ENCODE measurements at places on chromosomes 7 and 10.
A peak's percentile ranks its signal among the peaks of the same experiment; 100 is the strongest.

DNA sequence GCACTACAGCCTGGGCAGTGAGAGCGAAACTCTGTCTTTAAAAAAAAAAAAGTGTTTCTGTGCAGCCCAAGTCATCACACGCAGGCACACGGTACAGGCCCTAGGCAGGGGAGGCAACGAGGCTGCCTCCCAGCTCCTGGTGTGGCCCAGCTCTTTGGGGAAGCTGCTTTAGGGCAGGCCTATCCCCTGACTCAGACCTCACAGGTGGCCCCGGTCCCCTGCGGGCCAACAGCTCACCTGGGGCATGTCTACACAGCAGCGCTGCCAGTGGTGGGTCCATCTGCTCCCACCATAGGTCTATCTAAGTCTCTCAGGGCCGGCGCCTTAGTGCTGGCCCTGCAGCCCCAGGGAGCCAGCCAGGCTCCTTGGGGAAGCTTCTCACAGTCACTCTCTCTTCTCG lies 31.4 kb downstream of the ZAN start:
- DNase-seq: no peak

- DNase-seq: no peak
Measured at GRCh38 chr10:4650582-4650981, 175.4 kb upstream of the AKR1E2 start.

DNA sequence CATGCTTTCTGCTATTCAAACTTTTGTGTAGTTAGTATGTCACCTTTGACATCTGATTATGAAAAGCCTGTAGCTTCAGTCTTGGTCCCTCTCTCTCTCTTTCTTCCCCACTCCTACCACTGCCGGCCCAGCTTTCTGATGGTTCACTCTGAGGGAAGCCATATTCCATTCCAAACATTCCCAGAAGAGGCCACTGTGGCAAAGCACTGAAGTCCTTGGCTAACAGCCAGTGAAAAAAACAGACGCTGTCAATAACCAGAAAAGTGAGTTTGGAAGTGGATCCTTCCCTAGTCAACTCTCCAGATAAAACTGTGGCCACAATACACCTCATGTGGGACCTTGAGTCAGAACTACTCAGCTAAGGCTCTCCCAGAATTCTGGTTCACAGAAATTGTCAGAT lies 950.7 kb upstream of the PHF14 start:
- no peak for DNase-seq

DNA sequence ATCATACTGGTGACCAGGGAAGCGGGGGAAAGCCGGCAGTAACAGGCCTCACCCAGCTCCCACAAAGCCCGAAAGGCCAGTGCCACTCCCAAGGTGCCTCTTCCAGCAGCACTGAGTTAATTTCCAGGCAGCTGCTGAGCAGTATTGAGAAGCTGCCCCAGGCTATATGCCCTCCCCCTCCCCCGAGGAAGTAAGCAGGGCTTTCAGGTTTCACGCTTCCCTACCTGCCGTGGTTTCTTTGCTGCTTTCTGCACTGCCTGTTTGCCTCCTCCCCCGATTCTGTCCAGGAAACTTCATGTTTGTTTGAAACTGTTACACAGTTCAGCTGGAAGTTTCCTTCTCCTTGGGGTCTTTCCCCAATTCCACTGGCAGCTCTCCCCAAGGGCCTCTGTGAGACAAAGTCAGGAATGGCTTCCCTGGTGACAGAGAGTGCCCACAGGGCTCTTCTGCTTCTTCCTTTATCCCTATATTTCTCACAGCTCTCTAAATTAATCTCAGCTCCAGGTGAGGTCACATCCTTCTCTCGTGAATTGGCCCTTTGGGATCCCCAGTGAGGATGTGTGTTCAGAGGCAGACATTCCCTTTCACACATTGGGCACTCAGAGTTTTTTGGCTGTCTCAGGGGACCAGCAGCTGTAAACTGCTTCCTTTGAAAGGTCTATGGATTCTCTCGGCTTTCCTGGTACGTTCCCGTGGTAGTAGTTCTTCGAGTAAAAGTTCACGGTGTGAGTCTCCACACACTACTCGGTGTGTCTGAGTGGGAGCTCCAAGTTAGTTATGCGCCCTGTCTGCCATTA lies 19.4 kb downstream of the C1GALT1 start:
- DNase-seq: peak; percentile 23

Data from GM12892 (cell line).